ENCODE measurements at places on chromosomes 11 and 22. TPM values are rescaled to one million over a fixed set of nuclear protein-coding genes. Genes with fewer than 3 reads are reported as not detected.

Gene CDC42EP1
- total RNA-seq: 11.3 TPM

Gene POU2AF1
- 0.17 TPM for total RNA-seq

Gene ZNF280B
- not detected for total RNA-seq

Gene PGA5
- total RNA-seq: 1.3 TPM

Gene WNT11
- 27.7 TPM for total RNA-seq

Gene SLC22A8
- total RNA-seq: not detected

Gene SLC22A6
- total RNA-seq: not detected

Gene SCUBE2
- total RNA-seq: 21.2 TPM

Gene CCDC87
- total RNA-seq: not detected

Gene CCDC73
- not detected for total RNA-seq

Gene HOATZ
- total RNA-seq: not detected

Gene KDM4D
- total RNA-seq: 0.16 TPM

Gene OR51G1
- total RNA-seq: not detected

Gene A4GALT
- 10.9 TPM for total RNA-seq

Gene TPH1
- total RNA-seq: 0.17 TPM

Gene OR8K3
- not detected for total RNA-seq

Gene GAB4
- total RNA-seq: not detected

Gene ARHGAP8
- total RNA-seq: 1.9 TPM

Gene SNRPD3
- 154 TPM for total RNA-seq

All from subcutaneous adipose tissue (tissue), 4 donors.